A172 (cell line): ENCODE measurements at places on chromosomes 7 and 10. TPM values are rescaled to one million over a fixed set of nuclear protein-coding genes. Genes with fewer than 3 reads are reported as not detected.

DNA sequence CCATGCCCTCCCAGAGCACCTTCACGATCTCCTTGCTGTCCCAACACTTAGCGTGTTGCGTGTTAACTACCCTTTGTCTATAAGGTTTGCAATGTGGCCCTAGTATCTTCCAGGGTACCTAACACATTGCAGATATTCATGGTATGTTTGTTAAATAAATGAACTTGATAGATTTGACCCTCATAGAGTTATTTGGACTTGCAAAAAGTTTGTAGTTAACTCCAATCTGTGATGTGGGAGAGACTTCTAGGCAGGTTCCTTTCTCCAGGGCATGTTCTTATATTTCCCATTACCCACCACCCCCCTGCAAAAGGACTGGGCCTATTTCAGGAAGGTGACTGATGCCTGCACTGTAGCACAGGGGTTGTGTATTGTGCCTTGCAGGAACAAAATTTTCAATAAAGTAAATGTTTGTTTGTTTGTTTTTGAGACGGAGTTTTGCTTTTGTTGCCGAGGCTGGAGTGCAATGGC lies 612 bp downstream of the HILPDA start:
- no peak for DNase-seq

- no peak for DNase-seq
Observed at GRCh38 chr10:94104316-94105000, 110.7 kb downstream of the PLCE1 start.

The LAMB1 gene
- 133 and 151 TPM in 2 replicates for total RNA-seq

The SEMA4G gene
- total RNA-seq, result 0.05 TPM in 1 of 2 replicates, not detected in the other
